ENCODE measurements at places on chromosomes 5 and 9. TPM values are rescaled to one million over a fixed set of nuclear protein-coding genes. Genes with fewer than 3 reads are reported as not detected.

GRCh38 chr9:12185856-12186255 is 507.3 kb upstream of the TYRP1 start:
- DNase-seq, result no peak

GRCh38 chr9:131590449-131590848 is 45.1 kb downstream of the PRRT1B start:
- DNase-seq, result no peak

HBEGF gene
- total RNA-seq, result 9.7 TPM

LVRN gene
- total RNA-seq, result 2.8 TPM
